ENCODE measurements at places on chromosomes 1 and 21.
A peak's percentile ranks its signal among the peaks of the same experiment; 100 is the strongest.

DNA sequence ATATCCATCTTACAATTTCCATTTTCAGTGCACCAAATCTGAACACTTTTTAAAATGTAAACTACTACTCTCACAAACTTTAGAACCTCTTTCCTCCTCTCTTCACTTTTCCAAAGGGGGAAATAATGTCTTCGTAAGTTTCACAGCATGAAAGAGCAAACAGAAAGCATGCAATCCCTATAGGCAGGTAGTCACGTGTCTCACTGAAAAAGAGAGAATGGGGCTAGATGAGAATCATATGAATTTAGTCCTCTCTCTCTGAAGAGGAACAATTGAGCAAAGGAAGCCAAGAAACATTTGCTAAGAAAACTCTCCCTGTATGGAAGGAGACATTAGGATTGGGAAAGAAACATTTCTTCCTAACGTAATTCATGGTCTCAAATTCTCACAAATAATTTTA, 613.9 kb downstream of the PLA2G4A start:
- no peak for DNase-seq

GRCh38 chr1:64082459-64082858, 121.0 kb upstream of the UBE2U start:
- no peak for DNase-seq

DNA sequence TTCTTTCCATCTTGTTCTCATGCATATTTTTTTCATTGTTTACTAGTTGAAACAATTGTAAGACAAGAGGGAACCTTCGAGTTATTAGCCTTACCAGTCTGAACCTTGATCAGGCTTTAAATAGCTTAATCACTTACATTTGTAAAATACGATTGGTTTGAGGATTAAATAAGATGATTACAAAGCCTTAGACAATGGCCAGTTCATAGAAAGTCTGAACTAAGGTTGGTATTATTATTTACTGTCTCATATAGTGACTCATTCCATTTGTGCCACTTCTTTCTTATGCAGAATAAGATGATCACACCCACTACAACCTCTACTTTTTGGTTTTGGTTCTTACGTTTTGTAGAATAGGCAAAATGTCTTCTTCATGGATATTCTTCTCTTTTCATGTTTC, 94.1 kb downstream of the RPE65 start:
- no peak for DNase-seq

DNA sequence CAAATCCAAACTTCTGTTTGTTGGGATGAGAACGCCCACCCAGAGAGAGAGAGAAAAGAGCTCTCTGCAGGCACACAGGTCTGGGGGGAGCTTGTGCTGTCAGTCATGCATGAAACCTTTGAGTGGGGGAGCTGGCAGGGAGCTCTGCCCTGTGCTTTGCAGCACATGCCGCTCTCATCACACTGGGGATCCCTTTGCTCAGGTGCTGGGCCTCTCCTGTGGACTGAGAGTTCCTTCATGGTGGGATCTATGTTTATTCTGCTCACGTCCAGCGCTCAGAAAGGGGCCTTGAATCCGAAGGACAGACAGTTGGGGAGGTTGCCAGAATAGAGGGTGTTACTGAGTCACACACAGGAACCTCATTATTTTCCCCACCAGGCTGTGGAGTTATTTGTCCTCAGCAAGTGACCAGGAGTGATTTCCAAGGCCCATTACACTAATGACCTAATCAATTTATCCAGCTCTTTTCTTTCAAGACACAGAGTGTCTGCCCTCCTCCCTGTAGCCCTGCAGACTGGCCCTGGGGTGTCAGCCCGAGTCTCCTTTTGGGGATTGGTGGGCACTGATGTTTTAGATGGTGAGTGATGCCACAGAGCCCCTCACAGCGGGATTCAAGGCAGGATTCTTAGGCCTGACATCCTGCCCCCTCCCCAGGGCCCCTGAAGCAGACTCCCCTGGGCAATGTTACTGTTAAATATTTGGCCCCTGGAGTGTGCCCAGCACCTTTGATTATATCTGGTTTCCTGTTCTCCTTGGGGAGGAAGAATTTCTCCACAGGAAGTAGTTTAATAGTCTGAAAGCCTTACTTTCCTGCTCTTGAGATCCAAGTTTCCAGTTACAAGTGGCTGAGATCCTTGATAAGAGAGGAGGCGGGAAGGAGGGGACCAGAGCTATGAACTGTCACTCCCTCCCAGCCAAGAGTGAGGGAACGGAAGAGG, 22.3 kb downstream of the MYBPH start:
- DNase-seq: peak; percentile 44

All from right renal pelvis (tissue), 4 donors.